Activated CD4-positive, alpha-beta T cell treated with anti-CD3 and anti-CD28 coated beads, Interleukin-10, Interleukin-2, amounts not matched to agents 100 ng/mL and 50 ng/mL, durations not matched to agents 16 hours and 8 hours (primary cell): ENCODE measurements at places on chromosomes 6 and 20.

DNA sequence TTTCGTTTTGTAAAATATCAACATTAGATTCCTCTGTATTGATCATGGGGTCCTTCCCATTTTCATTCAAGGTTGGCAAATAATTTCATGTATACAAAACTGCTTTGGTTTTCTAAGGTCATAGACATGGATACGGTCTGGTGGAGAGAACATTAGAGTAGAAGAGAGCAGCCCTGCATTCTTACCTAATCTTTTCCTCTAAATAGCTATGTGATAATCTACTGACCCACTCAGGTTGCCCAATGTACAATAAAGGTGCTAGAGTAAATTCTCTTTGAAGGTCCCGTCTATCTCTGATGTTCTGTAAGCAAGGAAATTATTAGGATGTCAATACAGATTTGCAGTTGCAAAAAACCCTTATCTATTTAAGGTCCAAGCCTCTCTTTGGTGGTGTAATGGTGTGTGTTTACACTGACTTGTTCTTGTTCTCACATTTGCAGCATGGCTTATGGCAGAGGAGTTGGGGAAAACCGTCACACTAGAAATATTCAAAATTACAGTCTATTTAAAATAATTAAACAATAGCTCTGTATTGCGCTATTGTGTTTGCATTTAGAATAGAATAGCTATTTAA lies 31.2 kb upstream of the NOX3 start:
- no peak for DNase-seq

- DNase-seq = no peak
Observed at GRCh38 chr6:15945593-15946159, 183.2 kb upstream of the MYLIP start.

- no peak for DNase-seq
Observed at GRCh38 chr6:157108923-157109322, 214.4 kb downstream of the TMEM242 start.

DNA sequence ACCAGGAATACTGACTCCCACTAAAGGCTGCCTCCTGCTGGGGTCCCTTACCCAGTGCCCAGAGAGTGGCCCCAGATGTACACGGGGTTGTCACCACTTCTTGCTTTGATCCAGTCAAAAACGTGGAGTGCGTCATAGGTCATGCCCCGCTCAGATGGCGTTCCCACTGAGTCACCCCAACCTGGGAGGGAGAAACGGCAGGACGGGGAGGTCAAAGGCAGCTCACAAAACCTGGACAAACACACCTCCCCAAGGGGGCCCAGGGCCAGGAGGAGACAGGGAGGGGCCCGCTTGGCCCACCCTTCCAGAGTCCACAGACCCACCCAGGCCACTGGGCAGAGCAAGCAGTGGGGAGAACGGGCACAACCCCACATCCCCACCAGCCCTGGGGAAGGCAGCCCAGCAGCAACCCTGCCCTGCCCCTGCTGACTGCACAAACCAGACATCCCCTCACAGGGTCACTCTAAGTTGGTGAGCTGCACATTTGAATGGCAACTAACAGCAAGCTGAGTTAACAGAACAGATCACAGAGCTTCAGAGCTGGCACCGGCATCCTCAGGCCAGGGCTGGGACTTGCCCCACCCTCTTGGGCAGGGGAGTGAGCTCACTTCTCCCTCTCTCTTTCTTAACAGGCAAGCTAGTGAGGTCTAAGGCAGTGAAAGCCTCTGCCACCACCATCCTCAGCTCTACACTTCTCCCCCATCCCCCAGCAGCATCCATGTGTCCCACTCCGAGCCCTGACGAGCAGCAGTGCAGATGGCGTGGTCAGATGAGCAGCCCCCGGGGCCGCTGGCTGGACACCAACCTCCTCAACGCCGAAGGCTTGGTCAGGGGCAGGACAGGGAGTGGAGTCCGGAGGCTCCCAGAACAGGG lies 61.7 kb downstream of the PYGB start:
- DNase-seq = peak; percentile 50

- no peak for DNase-seq
Observed at GRCh38 chr6:208364-208763, 83.9 kb upstream of the DUSP22 start.

DNA sequence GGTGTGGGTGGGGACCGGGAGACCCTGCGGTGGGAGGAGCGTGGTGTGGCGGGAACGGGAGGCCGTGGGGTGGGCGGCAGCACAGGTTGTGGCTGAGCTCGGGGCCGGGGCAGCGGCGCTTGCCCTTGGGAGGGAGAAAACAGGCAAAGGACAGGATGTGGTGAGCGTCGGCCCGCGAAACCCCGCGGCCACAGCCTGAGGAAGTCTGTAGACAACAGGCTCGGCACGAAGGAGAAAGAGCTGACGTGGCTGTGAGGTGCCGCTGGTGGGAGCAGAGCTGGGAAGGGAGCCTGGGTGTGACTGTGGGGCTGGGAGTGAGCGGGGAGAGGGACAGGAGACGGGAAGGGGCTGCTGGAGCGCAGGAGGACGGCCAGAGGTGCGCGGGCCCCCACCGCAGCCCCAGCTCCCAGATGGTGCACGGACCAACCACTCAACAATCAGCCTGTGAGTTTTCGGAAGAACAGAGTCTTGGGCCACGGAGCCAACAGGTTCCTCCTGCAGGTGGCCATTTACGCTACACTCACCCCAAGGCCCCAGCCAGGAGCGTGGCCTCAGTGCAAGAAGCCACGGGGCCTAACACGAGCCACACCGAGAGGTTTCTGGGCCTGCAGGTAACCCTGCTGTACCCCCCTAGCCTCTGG lies 202.8 kb downstream of the DLL1 start:
- DNase-seq = peak; percentile 78

GRCh38 chr6:167145461-167145860 lies 12.3 kb downstream of the GPR31 start:
- DNase-seq = no peak

DNA sequence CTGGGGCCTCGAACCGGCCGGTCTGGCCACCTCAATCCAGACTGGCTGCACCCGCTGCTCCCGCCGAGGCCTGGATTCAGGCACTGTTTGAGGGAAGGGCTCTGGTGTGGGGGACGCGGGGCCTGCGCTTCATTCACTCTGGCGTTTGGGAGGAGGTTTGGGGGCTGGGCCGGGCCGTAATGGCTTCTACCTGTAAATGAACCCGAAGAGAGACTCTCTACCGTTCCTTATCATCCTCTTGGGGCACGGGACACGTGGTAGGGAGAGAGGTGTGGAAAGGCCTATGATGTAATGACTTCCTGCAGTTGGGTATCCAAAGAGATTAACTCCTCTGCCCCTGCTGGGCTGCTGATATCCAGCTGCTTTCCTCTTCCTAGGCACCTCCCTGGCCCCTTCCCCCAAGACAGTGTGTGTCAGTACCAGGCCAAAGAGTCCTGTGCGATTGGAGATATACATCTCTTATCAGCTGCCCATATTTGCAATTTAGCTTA lies 1.8 kb downstream of the FOXO3 start:
- DNase-seq = no peak

GRCh38 chr6:52596371-52597028 lies 19.6 kb upstream of the TRAM2 start:
- no peak for DNase-seq

DNA sequence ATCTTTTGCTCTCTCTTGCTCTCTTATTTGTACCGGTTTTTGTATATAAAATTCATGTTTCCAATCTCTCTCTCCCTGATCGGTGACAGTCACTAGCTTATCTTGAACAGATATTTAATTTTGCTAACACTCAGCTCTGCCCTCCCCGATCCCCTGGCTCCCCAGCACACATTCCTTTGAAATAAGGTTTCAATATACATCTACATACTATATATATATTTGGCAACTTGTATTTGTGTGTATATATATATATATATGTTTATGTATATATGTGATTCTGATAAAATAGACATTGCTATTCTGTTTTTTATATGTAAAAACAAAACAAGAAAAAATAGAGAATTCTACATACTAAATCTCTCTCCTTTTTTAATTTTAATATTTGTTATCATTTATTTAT lies 15.9 kb downstream of the VEGFA start:
- DNase-seq = no peak

GRCh38 chr6:113634352-113635163 lies 222.6 kb upstream of the MARCKS start:
- no peak for DNase-seq

- no peak for DNase-seq
Observed at GRCh38 chr6:139135578-139136545, 982 bp downstream of the HECA start.

DNA sequence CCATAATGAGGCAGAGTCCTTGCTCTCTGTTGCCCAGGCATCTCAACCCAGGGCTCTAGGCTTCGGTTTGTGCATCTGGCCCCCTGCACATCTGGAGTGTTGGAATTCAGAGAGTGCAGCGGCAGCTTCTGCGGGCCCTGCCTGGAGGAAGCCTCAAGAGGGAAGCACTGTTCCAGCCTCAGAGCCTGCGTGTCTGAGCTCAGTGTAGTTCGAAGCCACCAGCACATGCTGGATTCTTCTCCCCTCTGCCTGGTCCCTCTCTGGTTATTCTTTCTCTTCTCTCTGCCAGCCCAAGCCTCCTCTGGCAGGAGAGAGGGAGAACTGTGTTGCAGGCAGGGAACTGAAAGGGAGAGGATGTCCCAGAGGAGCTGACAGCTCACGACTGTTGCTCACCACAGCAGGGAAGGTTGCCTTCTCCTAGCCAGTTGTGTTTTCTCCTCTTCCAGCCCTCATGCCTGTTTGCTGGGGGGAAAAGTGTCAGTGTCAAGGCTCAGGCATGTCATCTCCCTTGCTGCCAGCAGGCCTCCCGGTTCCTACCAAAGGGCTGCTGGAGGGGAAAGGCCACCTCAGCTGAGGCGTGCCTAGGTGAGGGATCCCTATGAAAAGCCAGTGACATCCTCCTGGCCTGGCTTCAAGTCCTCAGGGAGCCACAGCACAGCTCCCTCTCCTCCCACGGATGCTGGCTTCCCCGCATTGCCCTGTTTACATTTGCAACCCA lies 126.0 kb upstream of the LRFN2 start:
- no peak for DNase-seq

DNA sequence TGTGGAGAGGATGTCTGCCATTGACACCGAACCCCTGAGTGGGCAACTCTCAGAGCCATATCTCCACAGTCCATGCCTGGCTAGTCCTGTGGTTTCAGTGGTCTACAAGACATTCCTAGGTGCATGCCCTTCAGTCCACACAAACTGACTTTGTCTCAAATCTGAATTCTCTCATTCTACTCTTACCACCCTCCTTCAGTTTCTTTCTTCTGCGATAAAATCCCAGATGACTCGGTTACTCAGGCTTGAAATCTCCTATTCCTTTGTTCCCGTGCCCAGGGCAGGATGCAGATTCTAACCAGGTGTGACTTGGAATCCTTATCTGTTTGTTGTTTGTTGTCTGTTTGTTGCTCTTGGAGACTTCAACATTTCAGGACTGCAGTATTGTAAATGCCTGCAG lies 9.3 kb downstream of the CDS2 start:
- DNase-seq = no peak

- DNase-seq = peak; percentile 46
Observed at GRCh38 chr6:139249395-139249794, 42.4 kb downstream of the TXLNB start.

- no peak for DNase-seq
Observed at GRCh38 chr20:19921284-19921793, 95.8 kb upstream of the NAA20 start.

GRCh38 chr20:33839591-33839990 lies 28.4 kb downstream of the CHMP4B start:
- DNase-seq = no peak

- DNase-seq = no peak
Observed at GRCh38 chr6:99093456-99094190, 145.9 kb upstream of the FBXL4 start.

DNA sequence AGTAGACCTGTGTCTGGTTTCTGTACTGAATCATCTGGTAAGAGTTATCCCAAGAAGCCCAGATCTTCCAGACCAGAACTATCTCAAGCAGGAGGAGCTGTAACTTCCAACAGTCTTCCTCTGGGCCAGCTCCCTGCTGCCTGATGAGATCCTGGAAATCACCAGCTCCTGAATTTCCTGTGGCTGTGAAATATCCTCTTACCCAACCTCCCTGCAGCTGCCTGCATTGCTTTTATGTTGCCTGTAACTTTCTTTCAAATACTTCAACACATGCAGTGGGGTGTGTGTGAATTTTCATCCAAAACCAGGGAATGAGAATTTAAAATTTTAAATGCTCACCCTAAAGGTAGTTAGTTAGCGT lies 160.5 kb upstream of the LAMP5 start:
- no peak for DNase-seq

DNA sequence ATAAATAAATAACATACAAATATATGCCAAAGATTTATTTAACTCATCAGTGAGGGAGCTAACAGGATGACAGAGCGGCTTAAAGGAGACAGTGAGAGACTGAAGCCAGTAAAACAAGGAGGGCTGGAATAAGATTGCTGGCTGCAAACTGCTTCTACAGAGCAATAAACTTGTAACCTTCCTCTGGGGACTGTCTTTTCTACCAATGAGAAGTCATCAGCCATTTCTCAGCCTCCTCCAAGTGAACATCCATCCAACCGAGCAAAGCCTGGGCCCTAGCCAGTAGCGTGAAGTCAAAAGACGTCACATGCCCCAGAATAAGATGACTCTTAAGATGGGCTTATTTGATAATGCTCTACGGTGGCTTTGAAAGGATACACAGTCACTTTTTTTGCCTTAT lies 42.5 kb downstream of the CPXM1 start:
- no peak for DNase-seq

GRCh38 chr6:148857798-148858390 lies 111.1 kb downstream of the UST start:
- DNase-seq = no peak

DNA sequence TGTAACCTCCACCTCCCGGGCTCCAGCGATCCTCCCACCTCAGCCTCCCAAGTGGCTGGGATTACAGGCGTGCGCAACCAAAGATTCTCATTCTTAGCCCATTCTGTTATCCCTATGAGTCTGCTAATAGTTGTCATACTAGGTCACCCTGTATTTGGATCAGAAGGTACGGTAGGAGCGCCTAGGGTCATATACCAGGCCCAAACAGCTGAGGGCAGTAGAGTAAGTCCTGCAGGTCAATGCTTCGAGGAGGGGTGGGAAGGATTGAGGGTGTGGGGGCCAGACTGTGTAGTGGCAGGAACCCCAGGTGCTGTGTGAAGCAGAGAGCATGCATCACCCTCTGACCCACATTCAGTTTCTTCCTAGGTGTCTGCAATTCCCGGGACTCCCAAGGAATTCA lies 22.7 kb upstream of the POU5F1 start:
- DNase-seq = no peak

DNA sequence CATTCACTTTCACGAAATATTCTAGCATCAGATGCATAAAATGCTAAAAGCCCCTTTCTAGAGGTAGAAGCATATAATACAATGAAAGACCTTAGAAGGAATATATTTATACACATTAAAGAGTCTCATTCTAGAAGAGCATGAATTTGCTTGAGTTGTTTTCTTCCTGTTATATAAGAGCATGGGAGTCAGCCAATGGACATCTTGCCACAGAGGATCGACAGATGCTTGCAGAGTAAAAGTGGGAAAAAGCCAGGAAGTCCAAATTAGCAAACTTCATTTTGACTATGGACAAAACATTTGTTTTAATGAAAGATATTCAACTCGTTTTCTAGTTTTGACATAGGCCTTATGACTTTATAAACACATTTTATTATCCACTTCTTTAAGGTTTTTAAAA lies 44.2 kb upstream of the RIPPLY2 start:
- DNase-seq = no peak

GRCh38 chr6:31769684-31770371 lies 7.3 kb downstream of the VWA7 start:
- peak; percentile 90 for DNase-seq

GRCh38 chr20:57301026-57301425 lies 28.6 kb upstream of the SPO11 start:
- DNase-seq = no peak
